ENCODE measurements at places on chromosomes 11 and 22.

DNA sequence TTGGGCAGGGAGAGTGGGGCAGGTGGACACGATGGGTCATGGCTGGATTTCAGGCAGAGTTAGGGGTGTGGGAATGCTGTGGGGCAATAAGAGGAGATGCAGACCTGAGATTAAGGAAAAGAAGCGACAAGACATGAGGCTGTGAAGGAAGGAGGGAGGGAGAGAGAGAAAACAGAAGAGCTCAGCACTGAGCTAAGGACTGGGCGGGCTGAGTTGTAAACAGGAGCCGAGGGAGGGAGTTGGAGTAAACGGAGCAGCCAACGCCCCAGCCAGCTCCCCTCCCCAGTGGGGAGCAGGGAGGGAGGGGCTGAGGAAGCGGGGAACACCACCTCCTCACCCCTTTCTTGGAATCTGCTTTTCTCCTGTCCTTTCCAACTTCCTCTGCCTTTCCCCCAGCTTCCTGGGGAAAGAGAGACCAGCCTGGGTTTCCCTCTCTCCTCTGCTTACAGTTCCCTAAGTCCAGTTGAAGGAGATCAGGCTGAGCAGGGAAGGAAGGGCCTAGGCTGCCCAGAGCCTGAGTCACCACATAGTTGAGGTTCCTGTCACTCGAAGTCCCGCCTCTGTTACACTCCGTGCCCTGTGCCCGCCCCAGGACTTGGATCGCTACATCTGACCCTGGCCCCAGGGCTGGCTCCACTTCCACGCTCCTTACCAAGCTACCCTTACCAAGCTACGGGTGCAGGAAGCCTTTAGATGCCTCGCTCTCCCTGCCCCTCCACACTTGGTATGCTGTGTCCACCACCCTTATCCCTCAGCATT lies 6.7 kb upstream of the AHNAK start:
- DNase-seq: no peak

GRCh38 chr22:33539902-33540751 lies 380.1 kb downstream of the LARGE1 start:
- no peak for DNase-seq

- no peak for DNase-seq
Observed at GRCh38 chr22:45228401-45228754, 12.3 kb downstream of the KIAA0930 start.

GRCh38 chr22:27307545-27308247 lies 493.9 kb downstream of the MN1 start:
- DNase-seq: no peak

GRCh38 chr11:74751303-74751702 lies 2.7 kb downstream of the RNF169 start:
- DNase-seq: no peak

DNA sequence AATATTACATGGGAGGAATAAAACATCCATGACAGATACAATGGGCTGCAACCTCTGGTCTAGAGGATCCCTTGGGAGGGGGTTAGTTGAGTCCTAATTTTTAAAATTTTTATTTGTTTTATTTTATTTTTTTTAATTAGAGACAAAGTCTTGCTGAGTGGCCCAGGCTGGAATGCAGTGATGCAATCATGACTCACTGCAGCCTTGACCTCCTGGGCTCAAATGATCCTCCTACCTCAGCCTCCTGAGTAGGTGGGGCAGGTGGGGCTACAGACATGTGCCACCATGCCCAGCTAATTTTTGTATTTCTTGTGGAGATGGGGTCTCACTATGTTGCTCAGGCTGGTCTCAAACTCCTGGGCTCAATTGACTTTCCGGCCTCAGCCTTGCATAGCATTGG lies 43.1 kb downstream of the FDX1 start:
- no peak for DNase-seq

- no peak for DNase-seq
Observed at GRCh38 chr11:134904103-134904790, 492.2 kb upstream of the B3GAT1 start.

- no peak for DNase-seq
Observed at GRCh38 chr11:69044111-69045013, 4.4 kb upstream of the TPCN2 start.

GRCh38 chr11:37078521-37078920 lies 480.5 kb upstream of the RAG2 start:
- no peak for DNase-seq

- no peak for DNase-seq
Observed at GRCh38 chr11:83816572-83817187, 530.5 kb upstream of the CCDC90B start.

GRCh38 chr11:28797536-28797935 lies 689.3 kb downstream of the METTL15 start:
- no peak for DNase-seq

DNA sequence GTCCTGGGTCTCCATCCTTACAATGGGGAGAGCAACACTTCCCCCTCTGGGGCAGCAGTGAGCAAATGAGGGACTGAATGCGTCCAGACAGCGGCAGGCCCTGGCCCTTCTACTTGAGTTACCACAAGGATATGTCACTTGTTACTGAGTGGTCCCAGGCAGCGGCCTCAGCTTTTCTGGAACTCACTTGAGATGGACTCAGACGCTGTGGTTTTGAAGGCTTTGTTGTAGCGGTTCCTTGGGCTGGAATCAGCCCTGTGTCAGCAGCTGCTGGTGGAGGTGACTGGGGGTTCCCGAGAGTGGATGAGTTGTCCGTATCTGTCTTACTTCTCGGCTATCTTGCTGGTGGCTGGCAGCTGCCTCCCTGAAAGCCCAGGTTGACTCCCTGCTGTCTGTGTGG lies 77.0 kb downstream of the MICAL2 start:
- peak; percentile 51 for DNase-seq
